ENCODE measurements at places on chromosomes 11 and 22. TPM values are rescaled to one million over a fixed set of nuclear protein-coding genes. Genes with fewer than 3 reads are reported as not detected.

The ZBTB16 gene
- not detected for polyA plus RNA-seq

The CARD18 gene
- polyA plus RNA-seq: not detected

The APOL2 gene
- polyA plus RNA-seq: 13.0 TPM

The ART1 gene
- polyA plus RNA-seq: not detected

The GAS2 gene
- polyA plus RNA-seq: 0.65 TPM

The CLTCL1 gene
- polyA plus RNA-seq: 6.2 TPM

The DEFB131B gene
- polyA plus RNA-seq: not detected

The SCUBE1 gene
- polyA plus RNA-seq: not detected

The CD3D gene
- not detected for polyA plus RNA-seq

The TMEM86A gene
- polyA plus RNA-seq: 0.31 TPM

The PARVG gene
- polyA plus RNA-seq: not detected

The APOL5 gene
- 0.19 TPM for polyA plus RNA-seq

The PGGHG gene
- polyA plus RNA-seq: 17.0 TPM

The GVQW3 gene
- polyA plus RNA-seq: 0.96 TPM

The C2CD2L gene
- polyA plus RNA-seq: 8.7 TPM

The OR10S1 gene
- not detected for polyA plus RNA-seq

The OR2AT4 gene
- not detected for polyA plus RNA-seq

The CBY1 gene
- 25.4 TPM for polyA plus RNA-seq

Data from IMR-90 (cell line).